ENCODE measurements at places on chromosomes 5 and 9. TPM values are rescaled to one million over a fixed set of nuclear protein-coding genes. Genes with fewer than 3 reads are reported as not detected.

DNA sequence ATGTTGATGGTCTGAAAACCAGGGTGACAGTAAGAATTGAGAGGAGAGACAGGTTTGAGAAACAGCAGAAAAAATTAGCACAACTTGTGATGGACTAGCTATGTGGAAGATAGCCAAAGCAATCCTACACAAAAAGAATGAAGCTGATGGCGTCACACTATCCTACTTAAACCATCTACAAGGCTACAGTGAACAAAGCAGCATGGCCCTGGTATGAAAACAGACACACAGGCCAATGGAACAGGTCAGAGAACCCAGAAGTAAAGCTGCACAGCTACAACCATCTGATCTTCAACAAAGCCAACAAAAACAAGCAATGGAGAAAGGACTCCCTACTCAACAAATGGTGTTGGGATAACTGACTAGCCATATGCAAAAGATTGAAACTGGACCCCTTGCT is 7.5 kb upstream of the UBE2R2 start:
- no peak overlapping the region for H3K27ac ChIP-seq
- no peak overlapping the region for H3K4me3 ChIP-seq
- H3K27me3 ChIP-seq: no peaks in the 10 kb centered on the region
- H3K4me1 ChIP-seq: peaks cover 11% of the 10 kb centered on the region

DNA sequence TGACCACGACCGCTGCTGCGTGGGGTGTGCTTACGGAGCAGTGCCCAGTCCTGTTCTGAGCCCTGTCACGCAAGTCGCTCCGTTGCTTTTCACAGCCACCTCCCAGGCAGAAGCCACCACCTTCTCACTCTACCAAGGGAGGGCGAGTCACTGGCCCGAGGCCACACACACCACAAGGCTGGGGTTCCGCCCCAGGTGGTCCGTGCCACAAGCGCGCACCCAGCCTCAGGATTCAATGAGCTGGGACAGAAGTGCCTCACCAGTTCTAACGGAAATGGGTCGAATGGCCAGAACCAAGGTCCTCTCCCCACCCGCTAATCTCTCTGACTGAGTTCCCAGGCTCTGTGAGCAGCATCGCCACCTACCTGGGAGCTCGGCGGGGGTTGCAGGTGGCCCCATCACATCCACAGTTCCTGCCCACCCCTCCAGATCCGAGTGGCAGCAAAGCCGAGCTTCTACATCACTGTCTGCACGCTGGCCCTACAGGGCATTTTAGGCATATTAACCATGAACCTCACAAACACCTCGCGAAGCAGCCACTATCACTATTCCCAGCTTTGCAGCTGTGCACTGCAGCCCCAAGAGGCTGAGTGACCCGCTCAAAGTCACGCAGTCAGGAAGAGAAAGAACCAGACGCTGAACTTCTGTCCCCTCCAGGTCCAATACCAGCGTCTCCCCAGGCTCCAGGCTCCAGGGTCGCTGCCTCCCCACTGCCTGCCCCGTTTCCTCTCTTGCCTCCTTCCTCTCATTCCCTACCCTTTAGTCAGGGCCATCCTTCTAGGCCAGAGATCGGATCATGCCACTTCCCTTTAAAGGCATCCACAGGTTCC is 92.1 kb upstream of the PHYKPL start:
- H3K4me1 ChIP-seq: no peaks in the 10 kb centered on the region
- H3K4me3 ChIP-seq: no peak overlapping the region
- H3K27me3 ChIP-seq: peaks cover 5% of the 10 kb centered on the region
- DNase-seq: no peak

GRCh38 chr5:131541762-131542161 is 93.3 kb downstream of the RAPGEF6 start:
- no peak for DNase-seq
- H3K4me1 ChIP-seq: peaks cover 33% of the 10 kb centered on the region
- H3K36me3 ChIP-seq: no peaks in the 10 kb centered on the region

- peaks cover 58% of the 10 kb centered on the region for H3K4me1 ChIP-seq
- peaks cover under 1% of the 10 kb centered on the region for H3K36me3 ChIP-seq
- DNase-seq: no peak
- H3K27me3 ChIP-seq: no peaks in the 10 kb centered on the region
Measured at GRCh38 chr9:129624947-129625346, 1.0 kb upstream of the NTMT1 start.

- H3K36me3 ChIP-seq: peaks cover 28% of the 10 kb centered on the region
- H3K27me3 ChIP-seq: no peaks in the 10 kb centered on the region
- peaks cover 43% of the 10 kb centered on the region for H3K4me1 ChIP-seq
- H3K4me3 ChIP-seq: peak overlapping the region; percentile 59
- peak; percentile 78 for DNase-seq
Measured at GRCh38 chr5:172106511-172107356, 81.3 kb downstream of the STK10 start.

The CNTLN gene
- total RNA-seq: 17.7 TPM

The SLC25A2 gene
- total RNA-seq: 0.59 TPM

The NREP gene
- total RNA-seq: 150 TPM

The GNA14 gene
- 0.72 TPM for total RNA-seq

Data from osteoblast (primary cell).